ENCODE measurements at places on chromosomes 13 and 19. TPM values are rescaled to one million over a fixed set of nuclear protein-coding genes. Genes with fewer than 3 reads are reported as not detected.

ZNF600 gene
- total RNA-seq, result 4.4 TPM

NOP53 gene
- total RNA-seq, result 184 TPM

ERICH6B gene
- total RNA-seq, result not detected

ATCAY gene
- not detected for total RNA-seq

MED4 gene
- total RNA-seq, result 47.4 TPM

LILRB3 gene
- 10.5 TPM for total RNA-seq

TMPRSS9 gene
- total RNA-seq, result not detected

SLC25A41 gene
- total RNA-seq, result 0.18 TPM

B3GLCT gene
- 16.7 TPM for total RNA-seq

OR7C1 gene
- total RNA-seq, result not detected

MYO16 gene
- total RNA-seq, result 1.6 TPM

ATP4B gene
- not detected for total RNA-seq

GPR12 gene
- total RNA-seq, result 0.18 TPM

KRTDAP gene
- not detected for total RNA-seq

OR10H1 gene
- total RNA-seq, result not detected

TMEM86B gene
- 1.2 TPM for total RNA-seq

THAP8 gene
- total RNA-seq, result 4.4 TPM

CAMSAP3 gene
- 0.73 TPM for total RNA-seq

PALM3 gene
- total RNA-seq, result 0.50 TPM

SPINT2 gene
- total RNA-seq, result 8.6 TPM

TSHZ3 gene
- 4.3 TPM for total RNA-seq

PRDX2 gene
- 525 TPM for total RNA-seq

EFNA2 gene
- not detected for total RNA-seq

ANKLE1 gene
- total RNA-seq, result 0.47 TPM

PEAK3 gene
- 2.3 TPM for total RNA-seq

SULT2B1 gene
- 0.71 TPM for total RNA-seq

OSCAR gene
- total RNA-seq, result 1.4 TPM

PNMA8A gene
- 13.9 TPM for total RNA-seq

ZBTB32 gene
- total RNA-seq, result not detected

ZNF175 gene
- total RNA-seq, result 10.8 TPM

KLK4 gene
- not detected for total RNA-seq

CDX2 gene
- total RNA-seq, result not detected

ZNF211 gene
- total RNA-seq, result 9.5 TPM

OVOL3 gene
- total RNA-seq, result not detected

ENOX1 gene
- total RNA-seq, result 2.0 TPM

MYO1F gene
- 19.5 TPM for total RNA-seq

DMKN gene
- total RNA-seq, result 7.6 TPM

CATSPERD gene
- total RNA-seq, result not detected

MEIOSIN gene
- 0.24 TPM for total RNA-seq

KLF1 gene
- total RNA-seq, result not detected
